T follicular helper cell (primary cell): ENCODE measurements at places on chromosomes 1 and 21.
A peak's percentile ranks its signal among the peaks of the same experiment; 100 is the strongest.

GRCh38 chr1:24022581-24023361 is 42.6 kb upstream of the SRSF10 start:
- no peak for DNase-seq

DNA sequence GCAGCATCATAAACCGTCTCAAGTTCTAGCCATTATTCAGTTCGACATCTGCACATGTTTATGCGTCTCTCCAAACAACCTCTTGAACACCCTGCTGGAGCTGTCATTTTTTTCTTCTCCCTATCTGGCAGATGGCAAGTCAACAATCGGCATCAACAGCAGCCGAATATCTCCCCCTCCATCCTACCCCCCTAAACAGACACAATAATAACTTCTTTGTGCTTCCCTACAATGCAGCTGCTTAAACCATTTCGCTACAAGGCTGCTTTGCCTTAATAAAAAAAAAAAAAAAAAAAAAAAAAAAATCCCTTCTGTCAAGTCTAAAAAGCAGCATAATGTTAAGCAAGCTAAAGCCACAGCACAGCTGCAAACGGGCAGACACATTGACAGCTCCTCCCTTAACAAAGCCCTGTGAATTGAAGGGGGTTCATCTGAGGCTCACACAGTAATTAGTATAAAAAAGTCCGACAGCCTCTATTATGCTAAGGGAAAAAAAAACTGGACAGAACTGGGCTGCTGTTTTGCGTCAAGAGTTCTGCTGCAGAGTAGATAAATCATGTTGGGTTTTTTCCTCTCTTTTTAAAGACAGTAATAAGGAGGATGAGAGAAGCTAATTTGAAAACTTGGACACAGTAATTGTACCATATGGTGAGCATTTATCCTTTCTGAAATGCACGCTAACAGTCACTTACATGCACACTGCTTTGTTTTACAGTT is 136.4 kb downstream of the AKT3 start:
- DNase-seq, result no peak

GRCh38 chr1:221987860-221988520 is 246.1 kb upstream of the DUSP10 start:
- no peak for DNase-seq

DNA sequence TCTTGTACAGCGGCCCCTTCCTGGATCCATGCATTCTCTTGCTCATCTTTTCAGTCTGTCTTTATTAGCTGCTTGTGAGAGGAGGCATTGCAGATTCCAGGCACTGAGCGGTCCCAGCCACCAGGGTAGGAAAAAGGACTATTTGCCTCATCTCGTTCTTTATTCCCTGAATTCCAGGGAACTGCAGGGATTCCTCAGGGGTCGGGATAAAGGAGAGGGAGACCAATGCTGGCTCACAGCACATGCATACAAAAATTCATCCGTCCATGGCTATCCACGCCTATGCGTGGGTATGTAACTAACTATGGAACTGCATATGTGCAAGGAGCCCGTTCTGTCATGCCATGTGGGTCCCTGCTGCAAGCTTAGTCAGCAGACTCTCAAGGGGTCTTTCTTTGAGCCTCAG is 879 bp upstream of the PLPPR5 start:
- DNase-seq, result no peak

DNA sequence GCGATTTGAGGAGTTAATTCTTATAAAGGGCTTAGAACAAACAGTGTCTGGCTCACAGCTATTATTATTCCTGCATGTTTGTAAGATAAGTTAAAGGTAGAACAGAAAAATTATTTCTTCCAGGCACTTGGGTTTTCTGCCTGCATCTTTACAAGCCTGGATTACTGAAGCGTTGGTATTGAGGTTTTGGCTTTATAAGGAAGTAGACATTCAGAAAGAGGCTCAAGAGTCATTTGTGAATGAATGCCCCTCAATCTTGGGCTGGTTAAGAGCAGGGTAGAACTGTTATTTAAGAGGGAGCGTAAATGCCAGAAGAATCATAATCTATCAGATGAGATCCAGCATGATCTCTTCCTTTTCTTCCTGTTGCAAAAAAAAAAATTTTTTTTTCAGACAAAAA is 77.3 kb upstream of the ARID1A start:
- DNase-seq, result no peak

DNA sequence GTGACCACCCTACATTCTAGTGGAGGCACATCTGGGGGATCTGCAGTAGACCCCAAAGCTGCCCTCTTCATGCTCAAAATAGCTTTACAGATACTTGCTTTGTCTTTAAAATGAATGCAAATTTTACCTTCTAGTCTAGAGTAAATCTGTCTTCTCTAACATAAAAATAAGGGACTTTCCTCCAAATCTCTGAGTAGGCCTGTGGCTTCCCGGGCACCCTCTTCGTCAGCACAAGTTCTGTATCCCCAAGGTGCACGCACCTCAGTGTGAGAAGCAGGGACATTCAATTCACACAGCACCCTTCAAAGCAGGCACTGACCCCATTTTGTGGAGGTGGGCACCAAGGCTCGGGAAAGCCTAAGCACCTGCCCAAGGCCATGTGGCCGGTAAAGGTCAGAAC is 19.0 kb downstream of the MEF2D start:
- DNase-seq, result peak; percentile 28

GRCh38 chr1:176560681-176561080 is 97.7 kb downstream of the PAPPA2 start:
- no peak for DNase-seq

DNA sequence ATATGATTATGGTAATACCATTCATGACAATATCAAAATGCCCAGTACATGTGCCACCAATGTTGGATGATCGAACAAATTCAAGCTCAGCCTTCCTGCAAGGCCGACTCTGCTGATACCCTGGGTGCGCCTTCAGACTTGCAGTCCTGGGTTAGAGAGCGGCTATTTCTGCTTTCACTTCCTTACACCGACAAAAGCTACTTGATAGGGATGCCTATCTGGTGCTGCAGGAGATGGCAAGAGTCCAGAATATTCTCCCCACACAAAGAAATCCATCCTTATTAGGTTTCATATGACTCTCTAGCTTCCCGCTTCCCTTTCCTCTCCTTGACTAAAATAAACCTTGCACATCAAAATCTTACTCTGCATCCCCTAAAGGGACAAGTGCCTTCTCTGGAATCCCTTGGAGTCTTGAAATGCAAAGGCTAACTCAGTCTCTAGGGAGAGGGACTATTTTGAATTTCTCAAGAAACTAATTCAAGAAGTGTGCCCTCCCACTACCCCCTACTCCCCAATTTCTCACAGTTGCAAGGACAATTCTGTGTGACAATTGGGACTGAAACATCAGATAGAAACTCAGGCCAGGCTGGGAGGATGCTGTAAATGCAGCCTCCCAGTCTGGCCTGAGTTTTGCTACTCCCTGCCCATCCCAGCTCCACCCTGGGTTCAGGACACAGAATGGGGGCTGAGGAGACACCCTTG is 103.1 kb upstream of the USP24 start:
- DNase-seq, result no peak

- peak; percentile 24 for DNase-seq
Observed at GRCh38 chr1:66331658-66332547, 202.1 kb upstream of the SGIP1 start.

DNA sequence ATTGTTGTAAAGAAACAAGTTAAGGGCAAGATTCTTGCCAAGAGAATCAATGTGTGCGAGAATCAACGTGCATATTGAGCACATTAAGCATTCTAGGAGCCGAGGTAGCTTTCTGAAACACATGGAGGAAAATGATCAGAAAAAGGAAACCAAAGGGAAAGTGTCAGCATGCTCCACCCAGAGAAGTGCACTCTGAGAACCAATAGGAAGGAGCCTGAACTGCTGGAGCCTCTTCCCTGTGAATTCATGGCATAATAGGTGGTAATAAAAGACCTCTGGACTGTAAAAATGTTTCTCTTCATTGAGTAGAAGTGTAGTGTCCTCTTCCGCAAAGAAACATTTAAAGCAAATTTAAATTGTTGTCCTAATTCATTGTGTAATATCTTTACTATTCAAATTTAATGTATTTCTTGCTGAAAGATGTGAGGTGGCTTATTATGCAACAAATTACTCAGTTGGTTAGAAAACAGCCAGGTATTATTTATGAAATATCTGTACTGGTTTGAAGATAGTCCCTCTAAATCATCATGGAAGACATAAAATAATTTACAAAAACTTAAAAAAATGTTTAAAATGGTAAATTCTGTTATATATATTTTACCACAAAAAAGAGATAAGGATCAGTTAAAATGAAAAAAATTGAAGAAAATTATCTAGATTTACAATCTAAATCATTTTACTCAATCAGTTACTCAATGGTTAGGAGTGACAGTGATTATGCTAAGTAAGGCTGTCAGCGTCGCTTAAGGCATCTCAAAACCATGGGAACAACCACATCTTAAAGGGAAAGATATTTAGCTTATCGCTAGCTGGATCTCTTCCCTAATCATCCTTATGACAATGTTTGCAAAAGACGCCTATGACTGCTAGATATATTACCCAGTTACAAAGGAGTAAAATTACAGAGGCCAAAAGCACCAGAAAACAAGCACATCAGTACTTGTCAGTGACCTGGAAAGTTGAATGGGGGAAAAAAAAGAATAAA is 31.3 kb downstream of the NVL start:
- DNase-seq, result no peak

DNA sequence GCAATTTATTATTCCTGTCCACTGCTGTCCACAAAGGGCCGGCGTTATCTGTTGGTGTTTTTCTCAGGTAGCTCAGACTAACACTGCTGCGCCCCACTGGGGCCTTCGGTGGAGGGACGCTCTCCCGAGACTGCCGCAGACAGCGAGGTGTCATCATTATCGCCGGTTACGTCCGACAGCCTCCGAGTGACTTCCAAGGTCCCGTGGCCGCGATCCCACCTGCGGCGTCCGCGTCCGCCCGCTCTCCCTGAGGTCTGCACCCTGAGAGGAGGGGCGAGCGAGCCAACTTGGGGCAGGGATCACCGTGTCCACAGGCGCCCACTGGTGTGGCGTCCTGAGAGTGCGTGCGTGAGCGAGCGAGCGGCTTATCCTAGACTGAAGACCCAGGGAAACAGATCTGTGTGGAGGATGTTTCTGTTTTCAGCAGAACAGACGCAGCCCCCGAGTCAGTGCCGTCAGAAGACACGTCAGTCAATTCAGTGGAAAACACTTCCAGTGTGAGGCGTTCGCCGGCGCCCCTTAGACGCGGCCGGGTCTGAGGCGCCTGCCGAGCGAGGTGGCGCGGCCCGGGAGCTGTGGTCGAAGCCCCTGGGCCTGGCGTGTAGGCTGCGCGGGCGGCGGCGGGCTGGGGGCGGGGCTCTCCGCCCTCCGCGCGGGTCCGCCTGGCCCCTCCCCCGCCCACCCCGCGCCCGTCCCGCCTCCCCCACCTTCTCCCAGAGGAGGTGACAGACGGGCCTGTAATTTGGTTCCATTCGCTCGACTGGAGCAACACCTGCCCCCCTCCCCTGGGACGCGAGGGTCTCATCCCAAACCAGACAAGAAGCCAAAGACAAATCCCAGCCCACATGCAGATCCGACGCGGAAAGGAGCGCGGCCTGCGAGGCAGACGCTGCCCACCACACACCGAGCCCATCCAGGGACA is 12.6 kb downstream of the NHLH2 start:
- DNase-seq, result no peak

DNA sequence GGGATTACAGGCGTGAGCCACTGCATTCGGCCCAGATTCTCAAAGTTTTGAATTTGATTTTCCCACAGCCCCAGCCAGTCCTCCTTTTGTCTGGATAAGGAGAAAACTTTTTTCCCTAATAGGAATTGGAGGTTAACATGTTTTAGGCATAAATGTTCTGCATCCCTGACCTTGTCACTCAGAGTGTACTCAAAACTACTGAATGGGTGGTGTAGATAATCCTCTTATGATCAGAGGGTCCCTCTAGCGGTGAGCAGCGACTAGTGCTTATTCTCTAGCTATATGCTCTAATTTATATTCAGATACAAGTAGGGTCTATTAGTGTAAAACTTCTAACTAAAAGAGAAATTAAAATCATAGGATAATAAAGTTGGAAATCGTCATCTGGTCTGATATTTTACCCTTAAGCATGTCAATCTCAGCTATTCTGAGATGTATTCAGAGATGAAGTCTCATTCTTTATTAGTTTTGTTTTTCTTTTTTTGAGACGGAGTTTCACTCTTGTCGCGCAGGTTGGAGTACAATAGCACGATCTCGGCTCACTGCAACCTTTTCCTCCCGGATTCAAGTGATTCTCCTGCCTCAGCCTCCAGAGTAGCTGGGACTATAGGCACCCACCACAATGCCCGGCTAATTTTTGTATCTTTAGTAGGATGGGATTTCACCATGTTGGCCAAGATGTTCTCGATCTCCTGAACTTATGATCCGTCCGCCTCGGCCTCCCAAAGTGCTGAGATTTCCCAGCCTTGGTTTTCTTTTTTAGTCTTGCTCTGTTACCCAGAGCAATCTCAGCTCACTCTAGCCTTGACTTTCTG is 2.7 kb upstream of the PSMD4 start:
- peak; percentile 45 for DNase-seq

DNA sequence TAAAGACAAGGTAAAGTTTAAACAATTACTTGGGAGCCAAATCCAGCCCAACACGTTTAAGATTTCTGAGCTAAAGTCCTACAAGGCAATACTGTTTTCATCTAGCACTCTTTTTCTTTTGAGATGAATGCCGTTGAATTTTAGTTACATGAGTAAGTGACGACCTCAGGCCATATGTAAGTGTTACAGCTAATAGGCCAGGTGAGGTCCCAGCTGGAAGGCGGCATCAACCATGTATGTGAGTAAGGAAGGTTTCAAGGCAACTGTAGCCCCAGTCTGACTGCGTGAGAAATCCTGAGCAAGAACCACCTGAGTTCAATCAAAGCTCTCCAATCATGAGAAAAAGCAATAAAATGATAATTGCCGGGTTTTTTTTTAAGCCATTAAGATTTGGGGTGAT is 41.5 kb upstream of the EGLN1 start:
- DNase-seq, result no peak

- DNase-seq, result no peak
Observed at GRCh38 chr21:40610345-40610744, 236.6 kb downstream of the DSCAM start.

- no peak for DNase-seq
Observed at GRCh38 chr1:113686891-113687618, 72.2 kb downstream of the PHTF1 start.

DNA sequence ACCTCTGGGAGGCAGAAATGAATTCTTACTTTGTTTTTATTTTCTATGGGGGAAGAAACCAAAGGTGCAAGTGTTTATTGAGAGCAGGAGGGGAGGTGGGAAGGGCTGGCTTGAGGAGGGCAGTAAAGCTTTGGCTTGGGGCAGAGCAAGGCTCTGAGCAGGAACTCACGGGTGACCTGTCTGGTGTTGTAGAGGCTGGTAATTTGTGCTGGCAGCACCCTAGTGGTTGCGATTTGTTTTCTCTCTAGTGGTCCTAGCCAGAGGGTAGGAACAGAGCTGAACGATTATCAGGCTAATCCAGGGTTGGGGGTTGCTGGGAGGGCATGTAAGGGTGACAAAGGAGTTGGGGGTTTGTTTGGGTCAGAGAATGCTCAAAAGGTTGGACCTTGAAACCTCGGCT is 16.6 kb downstream of the TMCC2 start:
- no peak for DNase-seq

DNA sequence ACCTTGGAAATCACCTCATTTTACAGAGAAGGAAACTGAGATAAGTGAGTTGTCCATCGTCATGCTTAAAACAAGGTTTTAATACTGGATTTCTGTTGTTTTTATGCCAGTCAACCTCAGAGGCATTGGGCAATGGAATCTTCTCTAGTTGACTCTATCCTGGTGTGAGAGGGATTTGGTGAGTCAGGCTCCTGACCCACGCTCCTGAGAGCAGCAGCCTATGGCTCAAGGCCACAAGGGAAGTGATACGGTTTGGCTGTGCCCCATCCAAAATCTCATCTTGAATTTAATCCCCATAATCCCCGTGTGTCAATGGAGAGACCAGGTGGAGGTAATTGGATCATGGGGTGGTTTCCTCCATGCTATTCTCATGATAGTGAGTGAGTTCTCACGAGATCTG is 90.1 kb downstream of the TLR5 start:
- DNase-seq, result no peak

- no peak for DNase-seq
Observed at GRCh38 chr1:59560807-59561450, 253.8 kb upstream of the HOOK1 start.
